ENCODE measurements at places on chromosomes 5 and 9.

DNA sequence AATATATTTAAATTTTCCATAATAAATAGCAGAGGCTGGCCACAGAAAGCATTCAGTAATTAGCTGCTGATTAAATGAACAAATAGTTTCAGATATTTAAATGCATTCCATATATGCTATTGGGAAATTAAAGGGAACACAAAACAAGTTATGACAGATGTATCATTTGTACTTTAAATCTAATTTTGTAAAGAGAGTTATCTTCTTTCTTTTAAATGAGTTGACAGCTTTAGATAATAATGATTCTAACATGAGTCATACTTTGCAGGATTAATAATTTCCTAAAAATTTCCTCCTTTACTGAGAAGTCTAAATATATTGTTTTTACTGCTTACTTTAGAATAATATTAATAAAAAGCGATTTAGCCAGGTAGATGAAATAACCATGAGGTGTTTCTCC is 320.1 kb downstream of the ADAMTS6 start:
- DNase-seq = no peak

- no peak for DNase-seq
Observed at GRCh38 chr5:178418471-178419010, 171.7 kb downstream of the COL23A1 start.

- DNase-seq = no peak
Observed at GRCh38 chr9:127788337-127789011, 2.6 kb downstream of the CDK9 start.

- no peak for DNase-seq
Observed at GRCh38 chr5:3364941-3365340, 230.7 kb upstream of the IRX1 start.

DNA sequence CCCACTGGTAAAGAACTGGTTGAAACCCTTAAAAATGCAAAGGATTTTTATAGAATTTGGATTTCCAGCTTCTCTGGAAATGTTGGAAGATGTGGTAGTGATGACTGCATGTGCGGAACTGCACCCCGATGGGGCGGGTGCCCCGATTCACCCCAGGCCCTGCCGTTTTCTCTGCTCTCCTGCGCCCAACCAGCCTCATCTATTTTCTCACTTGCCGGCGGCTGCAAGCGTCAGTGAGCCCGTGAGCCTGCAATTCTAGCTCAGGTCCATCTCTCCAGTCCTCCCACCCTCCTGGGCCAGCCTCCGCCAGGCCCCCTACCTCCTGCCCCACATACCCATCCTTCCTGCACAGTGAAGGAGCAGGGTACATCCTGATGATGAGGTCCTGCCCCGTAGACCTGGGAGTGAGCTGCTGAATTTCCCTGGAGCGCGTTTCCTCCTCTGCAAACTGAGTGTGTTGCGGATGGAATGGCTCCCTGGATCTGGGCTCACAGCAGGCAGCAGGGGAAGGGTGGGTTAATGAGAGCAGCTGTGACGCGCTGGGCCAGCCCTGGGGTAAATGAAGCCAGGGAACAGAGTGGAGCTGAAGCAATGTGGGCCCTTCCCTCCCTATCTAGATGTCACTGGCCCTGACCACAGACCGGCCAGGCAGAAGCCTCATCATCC is 45.9 kb upstream of the PHYKPL start:
- no peak for DNase-seq

DNA sequence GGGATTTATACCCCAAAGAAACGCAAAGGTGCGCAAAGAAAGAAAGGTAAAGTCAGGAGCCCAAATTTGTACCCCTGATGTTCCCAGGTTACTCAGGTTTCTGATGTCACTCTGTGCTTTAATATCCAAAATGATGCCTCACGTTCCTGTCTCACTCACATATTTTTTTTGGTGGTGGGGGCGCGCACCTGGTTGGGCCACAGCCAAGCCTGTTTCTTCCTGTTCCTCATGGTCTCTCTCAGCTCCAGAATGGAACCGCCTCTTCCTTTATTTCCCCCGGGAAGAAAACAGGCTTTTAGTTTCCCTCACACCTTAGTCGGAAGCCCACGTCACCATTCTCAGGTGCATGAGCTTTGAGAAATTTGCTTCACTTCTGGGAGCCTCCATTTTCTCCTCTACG is 118.3 kb upstream of the BOD1 start:
- no peak for DNase-seq

- DNase-seq = no peak
Observed at GRCh38 chr5:133225671-133226152, 173.9 kb downstream of the HSPA4 start.

DNA sequence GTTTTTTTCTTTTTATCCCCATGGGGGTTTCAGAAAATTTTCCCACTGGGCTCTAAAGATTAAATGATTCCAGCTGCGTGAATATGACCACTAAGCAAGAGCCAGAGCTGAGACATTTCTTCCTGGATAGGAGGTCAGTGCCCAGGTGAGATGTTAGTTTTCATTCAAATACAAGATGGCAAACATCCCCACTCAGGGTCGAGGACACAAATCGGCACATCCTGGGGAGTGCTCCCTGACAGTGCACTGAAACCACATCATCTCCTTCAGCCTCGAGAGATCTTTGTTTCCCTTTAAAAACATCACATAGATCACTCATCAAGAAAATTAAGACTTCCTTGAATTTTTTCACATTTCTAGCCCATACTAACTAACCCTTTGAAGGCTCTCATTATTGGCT is 273.2 kb upstream of the PANK3 start:
- DNase-seq = no peak

- DNase-seq = no peak
Observed at GRCh38 chr5:98111686-98112085, 661.8 kb upstream of the RGMB start.

- no peak for DNase-seq
Observed at GRCh38 chr9:70080481-70081119, 37.0 kb downstream of the MAMDC2 start.

GRCh38 chr9:134215699-134216448 is 51.5 kb upstream of the RNU6ATAC start:
- DNase-seq = no peak

DNA sequence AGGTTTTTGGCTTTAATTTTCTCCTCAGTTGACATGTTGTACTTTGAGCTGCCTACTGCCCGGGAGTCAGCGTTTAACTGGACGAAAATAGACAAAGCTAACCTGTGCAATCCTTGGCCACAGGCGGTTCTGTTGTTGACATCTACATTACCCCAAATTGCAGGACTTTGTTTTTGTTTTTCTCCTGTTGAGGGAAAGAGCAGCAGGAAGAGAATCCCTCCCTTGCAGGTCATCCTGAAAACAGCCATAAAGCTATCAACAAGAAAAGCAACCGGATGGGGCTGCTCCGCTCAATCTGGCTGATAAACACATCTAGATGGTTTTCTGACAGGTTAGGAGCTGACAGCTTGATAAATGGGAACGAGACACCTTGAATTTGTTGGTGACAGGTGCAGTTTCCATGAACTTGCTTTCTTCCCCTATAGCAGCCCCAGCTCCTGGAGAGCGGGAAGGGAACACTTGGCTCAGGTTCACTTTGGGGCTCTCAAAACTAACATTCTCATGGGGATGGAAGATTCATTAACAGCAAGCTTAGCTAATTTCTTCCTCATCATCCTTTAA is 331.5 kb downstream of the SLIT3 start:
- no peak for DNase-seq
